Stimulated activated CD4-positive, alpha-beta T cell treated with anti-CD3 and anti-CD28 coated beads, Interleukin-1b, Interleukin-23, amount 100 ng/mL, for 1 hour (primary cell): ENCODE measurements at places on chromosomes 5 and 9.

GRCh38 chr5:149437391-149438040, 58.4 kb upstream of the IL17B start:
- no peak for DNase-seq

- DNase-seq = no peak
Measured at GRCh38 chr9:70152350-70152749, 106.4 kb upstream of the SMC5 start.

DNA sequence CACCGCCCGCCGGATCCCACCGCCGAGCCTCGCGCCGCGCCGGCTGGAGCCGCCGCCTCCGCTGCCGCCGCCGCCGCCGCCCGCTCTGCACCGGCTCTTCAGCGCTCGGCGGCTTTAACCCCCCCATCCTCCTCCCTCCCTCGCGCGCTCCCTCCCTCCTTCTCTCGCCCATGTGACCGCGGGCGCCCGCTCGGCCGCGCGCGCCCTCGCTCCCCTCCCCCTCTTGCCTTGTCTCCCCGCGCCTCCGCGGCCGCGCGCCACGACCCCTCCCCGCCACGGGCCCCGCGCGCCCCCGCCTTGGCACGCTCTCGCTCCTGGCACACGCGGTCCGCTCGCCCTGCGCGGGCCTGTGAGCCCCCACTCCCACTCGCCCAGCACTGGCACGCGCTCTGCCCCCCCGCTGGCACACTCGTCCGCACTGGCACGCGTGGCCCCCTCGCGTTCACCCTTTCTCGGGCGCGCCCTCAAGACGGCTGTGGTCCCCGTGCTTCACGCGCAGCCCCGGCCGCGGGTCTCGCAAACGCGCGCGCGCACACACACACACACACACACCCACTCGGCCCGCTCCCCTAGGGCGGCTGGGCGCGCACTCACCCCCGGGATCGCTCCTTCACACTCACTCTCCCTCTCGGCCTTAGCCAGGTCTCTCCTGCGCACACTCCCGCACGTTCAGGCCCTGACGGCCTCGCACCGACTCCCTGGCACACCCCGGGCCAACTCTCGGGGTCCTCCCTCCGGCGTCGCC, at the start of gene CNTFR:
Gene CNTFR (minus strand): TSS at position 89 of the 745 bp plus-strand sequence. CDS start 20,743 bp downstream, outside the sequence.
- DNase-seq = no peak

- no peak for DNase-seq
Measured at GRCh38 chr5:101278011-101278687, 375.1 kb upstream of the ST8SIA4 start.

- no peak for DNase-seq
Measured at GRCh38 chr5:72597456-72597948, 90.3 kb upstream of the ZNF366 start.

DNA sequence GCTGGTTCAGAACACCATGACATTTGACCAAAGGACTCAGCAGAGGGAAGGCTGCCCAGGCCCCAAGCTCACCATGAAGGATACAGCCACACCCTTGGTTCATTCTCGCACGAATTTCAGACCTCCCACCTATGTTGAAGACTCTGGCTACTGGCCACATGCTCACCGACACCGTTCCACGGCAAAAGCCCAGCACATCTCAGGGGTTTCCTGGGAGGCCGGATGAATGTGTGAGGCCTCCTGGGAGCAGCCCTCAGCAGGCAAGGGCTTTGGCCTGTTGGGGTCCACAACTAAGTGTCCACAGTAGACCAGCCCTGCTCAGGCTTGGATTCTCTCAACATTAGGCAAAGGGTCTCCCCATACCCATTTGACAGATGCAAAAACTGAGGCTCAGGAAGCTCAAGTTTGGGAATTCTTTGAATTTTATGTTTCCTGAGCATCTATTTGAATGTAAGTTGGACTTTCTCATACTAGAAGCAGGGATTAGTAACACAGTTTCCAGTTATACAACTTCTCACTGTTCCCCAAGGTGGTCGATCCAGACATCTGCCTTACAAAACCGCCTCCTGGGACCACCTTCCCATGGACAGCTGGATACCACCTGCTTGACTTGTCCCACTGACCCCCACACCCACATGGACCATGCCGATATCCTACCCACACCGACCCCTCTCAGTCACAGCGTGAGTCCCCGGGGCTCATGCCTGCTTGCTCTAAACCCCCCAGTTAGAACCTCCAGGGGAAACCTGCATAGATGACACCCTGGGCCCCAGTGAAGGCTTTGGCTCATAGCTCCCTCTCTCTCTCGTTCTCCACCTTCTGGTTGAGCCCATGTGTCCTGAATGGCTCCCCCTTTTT, 27.9 kb downstream of the CCT5 start:
- no peak for DNase-seq

GRCh38 chr9:89311346-89312221, 589 bp downstream of the CKS2 start:
- no peak for DNase-seq

DNA sequence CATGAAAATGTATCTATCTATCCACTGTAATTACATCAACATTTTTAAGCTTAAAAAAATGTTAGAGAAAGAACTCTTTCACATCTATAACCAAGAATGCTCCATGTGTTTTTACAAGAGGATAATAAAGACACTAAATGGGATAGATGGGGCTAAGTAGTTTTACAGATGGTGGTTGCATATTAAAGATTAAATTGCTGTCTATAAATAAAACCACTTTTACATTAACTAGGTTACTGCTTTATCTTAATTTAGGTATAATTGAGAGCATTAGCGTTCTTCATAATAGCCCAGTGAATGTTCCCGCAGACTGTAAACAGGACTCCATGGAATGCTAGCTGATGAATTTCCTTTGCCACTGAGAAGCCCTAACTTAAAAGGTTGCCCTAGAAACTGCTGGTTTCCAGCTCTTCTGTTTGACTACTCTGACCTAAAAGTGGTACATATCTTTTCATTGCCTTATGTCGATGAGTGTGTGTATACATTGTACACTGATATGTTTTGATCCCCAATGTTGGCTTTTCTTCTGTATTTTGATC, 117.9 kb downstream of the SGCD start:
- DNase-seq = no peak

DNA sequence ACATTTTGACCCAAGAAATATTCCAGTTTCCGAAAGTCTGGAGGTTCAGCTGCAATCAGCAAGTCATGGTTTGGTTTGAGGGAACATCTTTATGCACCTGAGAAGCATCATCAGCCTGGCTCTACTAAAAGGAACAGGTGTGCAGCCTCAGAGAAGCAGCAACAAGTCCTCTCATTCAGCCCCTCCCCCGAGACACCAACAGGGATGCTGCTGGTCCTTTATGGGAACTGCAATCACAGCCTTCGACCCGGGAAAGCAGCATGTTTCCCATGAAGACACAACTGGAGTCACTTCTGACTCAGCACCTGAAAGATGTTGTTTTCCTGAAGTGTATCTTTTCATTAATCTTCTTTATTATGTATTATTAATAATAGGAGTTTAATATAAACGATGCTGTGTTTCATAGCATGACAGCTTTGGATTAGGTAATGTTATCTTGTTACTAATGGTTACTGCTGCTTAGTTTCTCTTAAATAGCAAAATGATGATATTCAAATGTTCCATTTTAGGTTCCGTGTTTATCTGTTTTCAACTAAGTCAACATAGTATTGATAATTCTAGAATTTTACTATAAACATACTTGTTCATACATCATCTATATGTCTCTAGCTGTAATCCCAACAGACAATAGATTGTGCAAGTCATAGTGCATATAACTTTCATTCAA, 15.6 kb upstream of the NREP start:
- DNase-seq = no peak

DNA sequence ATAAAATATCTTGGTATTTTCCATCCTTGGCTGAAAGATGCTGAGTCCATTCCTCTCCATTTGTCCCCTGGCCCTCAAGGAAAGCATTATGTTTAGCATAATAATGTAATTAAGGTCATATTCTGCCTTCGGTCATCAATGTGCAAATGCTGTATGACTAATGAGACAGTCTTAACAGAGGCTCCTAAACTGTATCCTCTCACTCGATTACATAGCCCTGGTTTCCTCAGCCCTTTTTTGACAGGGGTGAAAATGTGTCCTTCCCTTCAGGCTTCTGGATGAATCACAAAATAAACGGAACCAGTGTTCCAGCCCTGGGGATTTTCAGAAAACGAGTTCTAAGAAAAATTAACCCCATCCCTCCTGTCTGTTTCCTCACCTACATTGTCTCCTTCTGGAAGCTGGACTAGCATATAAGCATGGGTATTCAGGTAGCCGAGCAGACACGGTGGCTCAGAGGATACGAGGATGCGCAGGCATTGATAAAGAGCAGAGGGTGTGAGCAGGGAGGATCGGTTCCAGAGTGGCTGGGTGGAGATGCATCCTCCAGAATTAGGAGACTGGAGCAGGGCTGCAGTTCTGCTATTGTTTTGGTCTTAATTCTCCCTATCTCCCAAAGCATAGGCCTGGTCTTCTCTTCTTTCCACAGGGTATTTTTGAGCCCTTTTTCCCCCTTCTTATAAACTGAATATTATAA, 742.9 kb downstream of the TLR4 start:
- DNase-seq = no peak

- DNase-seq = no peak
Measured at GRCh38 chr5:167969998-167970397, 321.4 kb upstream of the WWC1 start.

DNA sequence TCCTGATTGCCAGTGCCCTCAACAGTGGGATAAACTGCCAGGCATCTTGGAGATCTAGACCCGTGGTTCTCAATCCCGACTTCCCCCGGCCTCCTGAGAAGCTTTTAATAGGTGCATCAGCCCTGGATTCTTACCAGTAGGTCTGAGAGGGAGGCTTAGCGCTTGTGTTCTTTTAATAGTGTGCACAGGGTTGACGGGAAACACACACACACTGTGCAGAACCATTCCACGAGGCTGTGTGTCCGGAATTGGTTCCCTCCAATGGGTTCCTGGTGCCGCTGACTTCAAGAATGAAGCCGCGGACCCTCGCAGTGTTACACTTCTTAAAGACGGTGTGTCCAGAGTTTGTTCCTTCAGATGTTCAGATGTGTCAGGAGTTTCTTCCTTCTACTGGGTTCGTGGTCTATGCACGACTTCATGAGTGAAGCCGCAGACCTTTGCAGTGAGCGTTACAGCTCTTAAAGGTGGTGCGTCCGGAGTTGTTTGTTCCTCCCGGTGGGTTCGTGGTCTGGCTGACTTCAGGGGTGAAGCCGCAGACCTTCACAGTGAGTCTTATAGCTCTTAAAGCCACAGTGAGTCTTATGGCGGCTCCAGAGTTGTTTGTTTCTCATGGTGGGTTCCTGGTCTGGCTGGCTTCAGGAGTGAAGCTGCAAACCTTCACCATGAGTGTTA, 46.6 kb upstream of the PRSS3 start:
- no peak for DNase-seq

DNA sequence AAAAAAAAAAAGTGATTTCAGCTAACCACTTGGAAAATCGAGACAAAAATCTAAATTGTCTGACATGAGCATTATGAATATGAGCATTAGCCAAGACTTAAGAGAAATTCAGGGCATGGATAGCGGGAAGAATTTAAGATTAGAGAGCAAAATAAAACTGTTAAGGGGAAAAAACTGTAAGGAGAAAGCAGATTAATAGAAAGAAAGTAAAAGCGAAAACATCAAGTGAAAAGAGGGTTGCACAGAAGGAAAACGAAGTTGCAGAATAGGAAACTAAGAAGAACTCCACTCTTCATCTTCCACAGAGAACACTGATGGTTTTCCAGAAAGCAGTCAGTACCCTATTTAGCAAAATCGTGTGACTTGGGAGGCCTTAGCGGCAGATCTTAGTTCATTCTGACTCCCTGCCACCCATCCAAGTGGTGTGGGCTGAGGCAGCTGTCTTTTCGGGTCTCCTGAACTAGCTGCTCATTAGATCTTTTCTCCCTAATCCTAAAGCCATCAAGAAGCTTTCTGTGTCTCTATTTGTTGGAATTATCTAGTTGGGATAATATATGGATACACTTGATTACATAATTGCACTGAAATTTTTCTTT, 3.7 kb downstream of the NIM1K start:
- no peak for DNase-seq

DNA sequence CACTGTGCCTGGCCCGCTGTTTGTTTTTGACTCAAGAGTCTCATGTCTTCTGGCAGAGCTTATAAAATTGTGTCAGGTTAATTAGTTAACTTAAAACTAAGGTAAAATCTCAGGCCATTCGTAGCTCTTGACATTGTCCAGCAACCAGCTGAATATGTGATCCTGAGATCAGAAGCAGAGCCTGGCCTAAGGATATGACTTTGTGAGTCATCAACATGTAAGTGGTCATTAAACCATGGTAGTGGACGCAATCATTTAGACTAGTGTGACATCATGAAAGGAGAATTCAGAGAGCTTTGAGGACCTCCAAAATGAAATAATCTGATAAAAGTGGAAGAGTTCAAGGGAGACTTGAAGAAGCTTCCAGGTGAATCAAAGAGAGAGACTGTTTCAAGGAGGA, 23.3 kb downstream of the SPZ1 start:
- no peak for DNase-seq

DNA sequence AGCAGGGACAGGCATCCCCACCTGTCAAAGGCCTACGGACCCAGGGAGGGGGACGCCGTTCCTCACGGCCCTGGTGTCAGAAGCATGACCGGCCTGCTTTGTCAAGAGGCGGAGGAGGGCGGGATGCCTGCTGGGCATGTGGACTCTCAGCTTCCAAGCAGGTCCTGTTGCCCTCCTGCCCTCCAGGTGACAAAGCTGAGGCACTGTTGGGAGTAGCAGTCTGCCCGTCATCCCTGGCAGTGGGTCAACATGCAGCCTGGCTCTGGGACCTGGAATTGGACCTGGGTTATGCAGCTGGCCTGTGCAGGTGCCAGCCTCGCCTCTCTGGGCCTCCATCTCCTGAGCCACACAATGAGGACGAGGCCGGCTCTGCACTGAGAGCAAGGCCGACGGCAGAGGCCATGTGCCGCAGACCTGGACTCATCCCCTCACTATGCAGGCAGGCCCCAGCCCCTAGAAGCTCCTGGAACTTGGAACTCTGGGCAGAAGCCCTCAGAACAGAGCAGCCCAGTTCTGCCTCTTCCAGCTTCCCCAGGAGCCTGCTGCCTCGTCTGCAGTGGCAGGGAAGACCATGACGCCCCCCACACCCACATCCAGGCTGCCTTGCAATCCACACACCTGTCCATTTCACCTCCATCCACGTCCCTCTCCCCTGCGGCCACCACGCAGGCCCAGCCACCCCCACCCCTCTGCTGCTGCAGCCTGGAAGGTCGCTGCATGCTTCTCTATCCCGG, 20.8 kb upstream of the FCN1 start:
- no peak for DNase-seq

GRCh38 chr9:80156756-80157472, 585.1 kb downstream of the TLE4 start:
- no peak for DNase-seq

GRCh38 chr9:91006046-91006445, 204.4 kb downstream of the SYK start:
- DNase-seq = no peak
